ENCODE measurements at places on chromosomes 12 and 14.

DNA sequence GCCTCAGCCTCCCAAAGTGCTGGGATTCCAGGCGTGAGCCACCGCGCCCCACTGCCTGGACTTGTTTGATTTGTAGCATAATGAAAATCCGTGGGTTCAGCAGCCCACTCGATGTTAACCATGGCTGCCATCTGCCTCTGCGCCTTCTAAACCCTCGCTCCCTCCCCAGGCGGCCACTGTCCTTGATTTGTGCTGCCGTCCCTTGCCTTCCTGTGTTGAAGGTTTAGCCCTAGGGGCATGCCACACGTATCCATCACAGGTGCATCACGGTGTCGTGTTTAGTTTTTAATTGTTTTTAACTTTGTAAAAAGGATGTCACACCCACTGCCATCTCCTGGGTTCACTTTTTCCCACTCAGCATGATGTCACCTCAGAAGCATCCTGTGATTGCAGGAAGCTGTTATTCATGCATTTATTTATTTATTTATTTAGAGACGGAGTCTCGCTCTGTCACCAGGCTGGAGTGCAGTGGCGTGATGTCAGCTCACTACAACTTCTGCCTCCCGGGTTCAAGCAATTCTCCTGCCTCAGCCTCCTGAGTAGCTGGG, 24.5 kb upstream of the ULK1 start:
- no peak for DNase-seq

- DNase-seq, result no peak
These were observed 353 bp upstream of the MAPK1IP1L start for GRCh38 chr14:55051165-55051422.

GRCh38 chr12:65004270-65004669, 116.8 kb downstream of the WIF1 start:
- no peak for DNase-seq

GRCh38 chr12:43815416-43815815, 9.3 kb upstream of the TWF1 start:
- no peak for DNase-seq

GRCh38 chr12:52213564-52214420, 19.3 kb upstream of the KRT7 start:
- peak; percentile 85 for DNase-seq

DNA sequence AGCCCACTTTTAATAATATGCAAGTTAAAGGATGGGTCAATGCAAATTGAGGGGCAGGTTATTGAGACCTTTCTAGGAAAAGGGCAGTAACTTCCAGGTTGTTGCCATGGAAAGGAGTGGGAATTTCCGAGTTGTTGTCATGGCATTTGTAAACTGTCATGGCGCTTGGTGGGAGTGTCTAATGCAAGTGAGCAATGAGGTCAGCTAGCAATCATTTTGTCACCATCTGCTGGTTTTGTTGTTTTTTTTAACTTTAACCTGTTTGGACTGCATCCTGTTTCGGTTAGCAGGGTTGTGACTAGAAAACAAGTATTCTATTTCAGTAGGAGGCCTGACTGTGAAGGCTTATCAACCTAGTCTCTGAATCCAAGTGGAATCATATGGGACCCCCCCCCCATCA, 85.8 kb upstream of the TSPAN11 start:
- no peak for DNase-seq

DNA sequence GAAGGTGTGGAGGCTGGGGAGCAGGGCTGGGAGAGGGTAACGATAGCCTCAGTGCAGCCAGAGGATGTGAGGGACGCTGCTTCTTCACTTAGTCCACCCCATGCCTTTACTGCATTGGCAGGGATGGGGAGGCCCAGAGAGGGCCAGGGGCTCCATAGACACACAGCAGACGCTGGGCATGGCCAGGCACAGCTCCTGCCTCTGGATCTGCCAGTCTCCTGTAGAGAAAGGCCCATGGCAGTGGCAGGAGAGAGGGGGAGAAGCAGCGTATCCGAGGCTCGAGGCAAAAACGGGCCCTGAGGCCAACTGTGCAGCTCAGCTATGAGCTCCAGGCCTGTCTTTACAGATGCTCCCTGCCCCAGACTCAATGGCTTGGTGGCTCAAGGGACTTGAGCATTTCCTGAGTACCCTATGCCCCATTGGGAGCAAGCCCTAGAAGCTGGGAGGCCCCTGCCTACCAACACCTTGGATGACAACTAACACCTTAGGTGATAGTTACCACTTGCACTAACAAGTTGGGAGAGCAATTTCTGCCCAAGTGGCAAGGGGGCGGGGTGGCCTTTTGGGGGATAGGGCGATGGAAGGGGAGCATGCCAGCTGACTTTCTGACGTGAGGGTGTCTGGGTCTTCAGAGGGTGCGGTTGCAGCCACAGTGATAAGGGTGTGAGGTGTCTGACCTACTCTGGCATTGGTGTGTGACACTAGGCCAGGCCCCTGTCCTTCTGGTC, 5.0 kb upstream of the LBHD2 start:
- no peak for DNase-seq

DNA sequence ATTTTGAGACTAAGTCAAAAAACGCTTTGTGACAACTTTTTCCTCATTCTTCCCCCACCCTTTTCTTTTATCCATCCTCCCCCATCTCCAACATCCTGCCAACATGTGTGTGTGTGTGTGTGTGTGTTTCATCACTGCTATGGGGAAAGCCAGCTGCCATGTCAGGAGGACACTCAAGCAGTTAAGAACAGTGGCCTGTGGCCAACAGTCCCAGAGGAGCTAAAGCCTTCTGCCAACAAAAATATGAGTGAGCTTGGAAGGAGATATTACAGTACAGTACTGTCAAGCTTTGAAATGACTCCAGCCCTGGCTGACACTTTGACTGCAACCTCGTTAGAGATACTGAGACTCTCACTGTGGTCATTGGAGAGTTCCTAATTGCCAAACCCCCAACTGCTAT, 5.0 kb upstream of the CSRP2 start:
- no peak for DNase-seq

DNA sequence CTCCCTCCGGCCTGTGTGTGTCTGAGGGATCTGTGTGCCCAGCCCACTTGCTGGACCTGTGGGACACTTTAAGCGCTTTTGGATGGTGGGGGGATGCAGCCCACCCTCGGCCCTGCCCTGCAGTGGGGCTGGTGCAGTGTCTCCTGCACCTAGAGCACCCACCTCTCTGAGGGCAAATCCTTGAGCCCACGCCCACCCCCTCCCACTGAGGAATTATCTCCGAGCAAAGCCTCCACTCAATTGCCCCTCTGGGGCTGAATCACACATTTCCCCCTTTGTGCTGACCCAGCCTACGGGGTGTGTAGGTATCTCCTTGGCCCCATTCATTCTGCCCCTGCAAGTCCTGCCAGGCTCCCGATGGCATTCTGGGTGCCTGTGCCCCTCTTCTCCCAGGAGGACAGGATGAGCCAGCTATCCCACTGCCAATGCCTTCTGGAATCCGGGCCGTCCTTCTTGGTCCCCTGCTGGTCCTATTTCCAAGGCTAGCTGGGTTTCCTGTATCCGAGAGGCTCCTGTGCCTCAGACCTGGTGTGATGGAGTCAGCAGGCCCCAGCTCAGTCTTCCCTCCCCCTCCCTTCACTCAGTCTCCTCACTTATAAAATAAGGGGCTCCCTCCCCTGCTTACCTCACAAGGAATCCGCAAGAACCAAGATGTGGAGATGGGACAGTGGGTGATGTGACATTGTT, 48.9 kb downstream of the ERH start:
- no peak for DNase-seq

GRCh38 chr12:17108877-17109541, 503.0 kb upstream of the LMO3 start:
- no peak for DNase-seq

- no peak for DNase-seq
These were observed 51.4 kb downstream of the SUSD6 start for GRCh38 chr14:69662636-69663299.

DNA sequence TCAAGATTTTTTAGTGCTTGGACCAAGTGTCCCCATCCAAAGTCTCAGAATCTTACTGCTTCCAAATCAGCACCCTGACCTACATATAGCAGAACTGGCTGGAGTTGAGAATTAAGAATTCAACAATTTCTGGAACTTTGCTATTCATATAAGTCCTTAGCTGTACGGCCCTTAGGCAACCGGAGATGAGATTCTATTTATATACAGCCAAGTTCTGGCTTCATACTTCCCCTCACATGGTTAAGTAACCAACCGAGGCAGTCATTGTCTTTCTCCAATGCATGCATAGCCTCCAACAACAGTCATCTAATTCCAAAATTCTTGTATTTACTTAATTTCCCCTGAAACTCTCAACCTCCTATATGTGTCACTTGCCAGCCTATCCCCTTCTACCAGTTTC, 76.6 kb downstream of the SINHCAF start:
- DNase-seq, result no peak

DNA sequence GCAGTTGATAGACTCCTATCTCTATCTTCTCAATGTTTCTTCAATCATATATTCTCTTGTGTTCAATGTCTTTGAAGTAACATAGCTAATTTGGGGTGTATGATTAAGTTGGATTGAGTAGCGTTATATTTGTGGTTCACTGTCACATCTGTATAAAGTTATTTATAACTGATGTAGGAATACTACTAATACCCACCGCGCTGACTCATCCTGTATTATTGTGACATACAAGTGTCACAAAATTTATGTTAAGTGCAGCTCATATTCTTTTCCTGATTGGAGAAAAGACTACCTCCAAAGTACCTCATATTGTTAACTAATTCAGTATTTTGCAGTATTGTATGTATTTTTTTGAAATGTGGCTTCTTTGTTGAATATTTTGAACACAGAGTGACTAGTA, 940.8 kb downstream of the SLC6A15 start:
- no peak for DNase-seq

GRCh38 chr12:49274396-49275069, 9.7 kb downstream of the TUBA1C start:
- no peak for DNase-seq

- no peak for DNase-seq
These were observed 602 bp downstream of the APEX1 start for GRCh38 chr14:20455355-20456300.

All from stimulated activated CD8-positive, alpha-beta memory T cell treated with anti-CD3 and anti-CD28 coated beads, Interleukin-4, amount 100 ng/mL, for 48 hours (primary cell).